ENCODE measurements at places on chromosomes 4 and X.

GRCh38 chr4:119898211-119898610, 168.4 kb downstream of the MAD2L1 start:
- DNase-seq, result no peak

GRCh38 chrX:73944563-73944908, 359.4 kb upstream of the ZCCHC13 start:
- no peak for DNase-seq

DNA sequence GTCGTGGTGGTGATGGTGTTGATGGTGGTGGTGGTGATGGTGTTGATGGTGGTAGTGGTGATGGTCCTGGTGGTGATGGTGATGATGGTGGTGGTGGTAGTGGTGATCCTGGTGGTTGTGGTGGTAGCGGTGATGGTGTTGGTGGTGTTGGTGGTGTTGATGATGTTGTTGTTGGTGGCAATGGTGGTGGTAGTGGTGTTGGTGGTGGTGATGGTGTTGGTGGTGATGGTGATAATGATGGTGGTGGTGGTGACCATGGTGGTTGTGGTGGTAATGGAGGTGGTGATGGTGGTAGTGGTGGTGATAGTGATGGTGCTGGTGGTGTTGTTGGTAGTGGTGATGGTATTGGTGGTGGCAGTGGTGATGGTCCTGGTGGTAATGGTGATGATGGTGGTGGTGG, 49.1 kb downstream of the TLR10 start:
- no peak for DNase-seq

- no peak for DNase-seq
Observed at GRCh38 chrX:135625995-135626394, 87.4 kb upstream of the CT45A1 start.

GRCh38 chr4:105210916-105211315, 64.2 kb downstream of the TET2 start:
- DNase-seq, result no peak

DNA sequence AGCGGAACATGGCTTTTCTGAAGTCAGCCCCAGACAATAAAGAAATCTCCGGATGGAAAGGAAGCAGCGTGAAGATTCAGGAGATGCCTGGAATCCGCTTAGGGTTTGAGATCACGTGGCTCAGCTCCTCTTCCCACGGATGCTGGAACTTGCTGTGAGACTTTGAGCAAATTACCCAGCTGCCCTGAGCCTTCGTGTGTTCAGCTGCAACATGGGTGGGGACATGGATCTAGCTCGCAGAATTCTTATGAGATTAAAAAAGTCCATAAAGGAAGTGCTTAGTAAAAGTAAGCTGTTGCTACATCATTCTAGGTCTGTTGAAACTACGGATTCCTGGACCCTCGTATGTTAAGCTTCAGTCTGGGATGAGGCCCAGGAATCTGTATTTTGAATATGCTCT, 55.7 kb upstream of the STIM2 start:
- no peak for DNase-seq

DNA sequence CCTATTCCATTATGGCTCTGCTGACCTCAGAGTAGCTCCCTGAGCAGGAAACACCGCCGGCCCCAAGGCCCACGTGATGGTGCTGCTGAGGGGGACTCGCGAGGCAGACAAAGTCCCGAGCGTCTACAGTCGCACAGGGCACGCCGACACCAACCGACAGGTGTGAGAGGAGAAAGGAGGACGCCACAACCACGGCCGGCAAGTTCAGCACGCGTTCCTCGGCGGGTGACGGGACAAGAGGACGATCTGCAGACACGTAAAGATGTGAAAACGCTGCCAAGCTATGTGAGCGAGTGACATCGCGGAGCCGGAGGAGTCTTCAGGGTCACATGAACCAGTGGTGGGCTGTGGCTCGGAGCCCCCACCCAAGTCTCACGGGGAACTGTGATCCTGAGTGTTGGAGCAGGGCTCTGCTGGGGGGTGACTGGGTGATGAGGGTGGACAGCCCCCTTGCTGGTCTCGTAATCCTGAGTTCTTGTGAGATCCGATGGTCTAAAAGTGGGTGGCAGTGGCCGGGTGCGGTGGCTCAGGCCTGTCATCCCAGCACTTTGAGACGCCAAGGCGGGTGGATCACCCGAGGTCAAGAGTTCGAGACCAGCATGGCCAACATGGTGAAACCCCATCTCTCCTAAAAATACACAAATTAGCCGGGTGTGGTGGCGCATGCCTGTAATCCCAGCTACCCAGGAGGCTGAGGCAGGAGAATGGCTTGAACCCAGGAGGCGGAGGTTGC, 34.0 kb downstream of the PPP2R3B start:
- DNase-seq, result no peak

DNA sequence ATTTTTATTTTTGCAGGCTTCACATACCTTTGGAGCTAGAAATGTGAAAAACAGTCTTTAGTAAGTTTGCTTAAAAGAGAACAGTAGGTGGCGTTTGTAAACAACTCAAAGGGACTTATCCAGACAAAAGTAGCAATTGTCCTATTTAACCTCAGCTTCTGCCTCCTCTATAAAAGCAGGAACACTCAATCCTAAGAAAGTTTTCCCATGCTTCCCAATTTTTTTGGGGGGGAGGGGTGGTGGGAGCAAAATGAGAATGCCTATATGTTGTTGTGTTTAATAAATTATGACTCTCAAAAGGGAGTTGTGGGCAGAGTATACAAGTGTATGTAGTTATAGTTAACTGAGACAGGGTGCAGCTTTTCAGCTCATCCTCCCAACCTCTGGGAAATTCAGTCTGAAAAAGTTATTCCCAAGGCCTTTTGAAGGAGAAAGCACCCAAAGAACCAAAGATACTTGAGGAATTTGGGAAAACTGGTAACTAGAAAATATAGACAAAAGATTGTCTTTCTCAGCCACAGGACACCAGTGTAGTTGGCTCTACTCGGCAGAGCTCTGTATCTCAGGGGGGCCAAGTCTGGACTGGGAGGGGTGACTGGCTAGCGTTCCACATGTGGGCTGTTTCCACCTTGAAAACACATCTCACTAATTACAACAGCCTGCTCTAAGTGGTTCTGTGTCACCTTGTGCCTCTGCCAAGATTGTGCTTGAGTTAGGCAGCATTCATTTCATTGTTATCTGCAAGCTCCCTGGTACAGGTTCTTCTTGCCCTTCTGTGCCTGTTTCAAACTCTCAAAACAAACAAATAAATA, 2.8 kb downstream of the SFRP2 start:
- no peak for DNase-seq

GRCh38 chr4:111572470-111572869, 572.8 kb upstream of the FAM241A start:
- no peak for DNase-seq

Data from activated T-cell treated with anti-CD3 and anti-CD28 coated beads, Interleukin-2, amount 50 U/mL, for 1 hour (primary cell).